ENCODE measurements at places on chromosomes 4 and X. TPM values are rescaled to one million over a fixed set of nuclear protein-coding genes. Genes with fewer than 3 reads are reported as not detected.

The CDKL5 gene
- total RNA-seq, result 2.1 TPM

The SRPK3 gene
- 1.6 TPM for total RNA-seq

The ASIC5 gene
- not detected for total RNA-seq

The SPANXN4 gene
- not detected for total RNA-seq

The SPOCK3 gene
- not detected for total RNA-seq

The PLS3 gene
- 249 TPM for total RNA-seq

The WDR19 gene
- total RNA-seq, result 18.6 TPM

The FOXP3 gene
- total RNA-seq, result not detected

The EMD gene
- total RNA-seq, result 73.5 TPM

The DCK gene
- total RNA-seq, result 12.3 TPM

The ADH7 gene
- not detected for total RNA-seq

The ATP6AP2 gene
- 137 TPM for total RNA-seq

The PDZD4 gene
- 5.1 TPM for total RNA-seq

The TKTL1 gene
- not detected for total RNA-seq

The PAGE1 gene
- not detected for total RNA-seq

The GPC4 gene
- total RNA-seq, result 3.5 TPM

The MXRA5 gene
- 0.94 TPM for total RNA-seq

The ITGB1BP2 gene
- total RNA-seq, result 0.23 TPM

The ASB5 gene
- not detected for total RNA-seq

The KIT gene
- total RNA-seq, result 1.2 TPM

The SLC2A9 gene
- 2.6 TPM for total RNA-seq

The VCX3A gene
- total RNA-seq, result not detected

The NUP62CL gene
- total RNA-seq, result not detected

The TMEM164 gene
- total RNA-seq, result 13.8 TPM

The MAEA gene
- 46.4 TPM for total RNA-seq

The OTUD6A gene
- total RNA-seq, result not detected

The DNASE1L1 gene
- total RNA-seq, result 33.7 TPM

The DGKK gene
- not detected for total RNA-seq

The NEIL3 gene
- total RNA-seq, result 2.0 TPM

The PIR gene
- 30.8 TPM for total RNA-seq

The SSX2B gene
- total RNA-seq, result not detected

The ABCB7 gene
- total RNA-seq, result 33.6 TPM

The CT45A8 gene
- total RNA-seq, result not detected

The FAM13A gene
- total RNA-seq, result 10.5 TPM

The ADGRL3 gene
- 3.7 TPM for total RNA-seq

The RAB33B gene
- 6.1 TPM for total RNA-seq

The KLHL13 gene
- total RNA-seq, result 1.1 TPM

The SMR3A gene
- not detected for total RNA-seq

The CACNA1F gene
- total RNA-seq, result not detected

The GLUD2 gene
- 1.8 TPM for total RNA-seq

The EDNRA gene
- 34.5 TPM for total RNA-seq

The ZNF630 gene
- 0.26 TPM for total RNA-seq

The AFM gene
- total RNA-seq, result not detected

The RPA4 gene
- total RNA-seq, result not detected

Data from pericardium fibroblast (primary cell).